ENCODE measurements at places on chromosomes 2 and 18.

DNA sequence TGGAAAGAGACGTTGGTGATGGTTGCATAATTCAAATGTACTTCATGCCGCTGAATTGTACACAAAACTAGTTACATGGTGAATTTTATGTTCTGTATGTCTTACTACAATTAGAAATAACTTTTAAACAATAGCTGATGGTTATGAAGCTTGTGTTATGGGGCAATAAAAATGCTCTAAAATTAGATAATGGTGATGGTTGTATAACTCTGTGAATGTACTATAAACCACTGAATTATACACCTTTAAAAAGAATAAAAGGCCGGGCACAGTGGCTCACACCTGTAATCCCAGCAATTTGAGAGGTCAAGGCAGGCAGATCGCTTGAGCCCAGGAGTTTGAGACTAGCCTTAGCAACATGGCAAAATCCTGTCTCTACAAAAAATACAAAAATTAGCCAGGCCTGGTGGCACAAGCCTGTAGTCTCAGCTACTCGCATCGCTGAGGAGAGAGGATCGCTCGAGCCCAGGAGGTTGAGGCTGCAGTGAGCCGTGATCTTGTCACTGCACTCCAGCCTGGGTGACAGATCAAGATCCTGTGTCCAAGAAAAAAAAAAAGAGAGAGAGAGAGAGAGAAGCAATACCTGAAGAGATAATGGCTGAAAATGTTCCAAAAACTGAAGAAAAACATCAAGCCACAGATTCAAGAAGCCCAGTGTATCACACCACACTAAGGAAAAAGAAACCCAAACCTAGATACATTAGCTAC lies 6.3 kb downstream of the RNU4ATAC start:
- no peak for DNase-seq

- no peak for DNase-seq
These were observed 2.4 kb downstream of the TEKT4 start for GRCh38 chr2:94873362-94874276.

DNA sequence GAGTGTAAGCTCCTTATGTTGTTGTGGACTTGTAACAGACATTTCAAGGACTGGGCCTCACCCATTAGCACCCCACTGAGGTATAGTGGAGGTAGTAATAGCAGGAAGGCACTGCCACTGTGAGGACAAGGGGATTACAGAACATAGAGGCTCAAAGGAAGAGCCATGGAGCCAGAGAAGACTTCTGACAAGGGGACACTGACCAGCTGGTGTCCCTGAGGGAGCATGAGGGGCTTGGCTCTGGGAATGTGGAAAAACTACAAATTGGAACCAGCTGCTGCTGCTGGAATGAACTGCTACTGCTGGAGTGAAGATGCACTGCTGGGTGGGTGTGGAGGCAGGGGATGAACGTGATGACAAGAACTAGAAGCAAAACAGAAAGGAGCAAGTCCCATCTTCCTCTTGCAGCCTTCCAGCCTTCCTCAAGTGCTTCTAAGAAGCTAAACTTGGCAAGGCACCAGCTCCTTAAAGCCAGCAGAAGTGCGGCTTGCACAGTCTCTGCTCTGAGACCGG lies 167.3 kb upstream of the NOSTRIN start:
- no peak for DNase-seq

- peak; percentile 24 for DNase-seq
These were observed 435 bp downstream of the ADCY3 start for GRCh38 chr2:24919506-24920097.

DNA sequence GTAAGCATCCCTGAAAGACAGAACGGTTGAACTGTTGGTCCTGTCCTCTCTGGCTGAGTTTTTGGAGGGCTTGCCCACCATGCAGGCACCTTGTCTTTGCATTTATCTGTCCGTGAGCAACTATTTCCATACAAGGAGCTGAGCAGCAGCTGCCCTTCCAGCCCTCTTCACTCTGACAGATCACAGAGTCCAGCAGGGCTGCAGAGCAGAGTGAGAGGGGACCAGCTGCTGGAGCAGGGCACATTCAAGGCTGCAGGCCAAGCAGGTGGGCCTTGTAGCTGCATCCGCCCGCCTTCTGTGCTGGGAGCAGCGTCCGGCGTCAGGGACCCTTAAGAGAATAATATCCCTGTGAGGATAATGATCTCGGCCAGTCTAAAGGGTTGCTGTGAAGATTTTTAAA lies 9.5 kb downstream of the SMYD1 start:
- DNase-seq: no peak

GRCh38 chr18:43396266-43396665 lies 119.0 kb upstream of the SYT4 start:
- no peak for DNase-seq

DNA sequence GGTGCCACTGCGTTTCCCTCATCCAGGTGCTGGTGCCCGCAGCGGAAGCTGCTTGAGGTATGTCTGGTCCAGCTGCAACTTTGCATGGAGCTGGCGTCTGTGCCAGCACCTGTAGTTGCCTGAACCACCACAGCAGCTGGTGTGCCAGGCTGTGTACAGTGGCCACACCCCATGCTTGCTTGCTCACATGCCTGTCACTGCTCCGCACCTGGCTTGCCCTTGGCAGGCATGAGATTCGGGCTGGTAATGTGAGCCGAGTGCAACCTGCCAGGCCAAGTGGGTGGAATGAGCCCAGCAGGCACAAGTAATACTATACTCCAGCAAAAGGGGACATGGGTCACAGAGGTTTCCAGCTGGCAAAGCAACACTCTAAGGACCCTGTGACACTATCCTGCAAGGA lies 1123.3 kb upstream of the ACVR2A start:
- DNase-seq: no peak

- no peak for DNase-seq
These were observed 11.0 kb downstream of the SLC4A3 start for GRCh38 chr2:219638217-219638947.

DNA sequence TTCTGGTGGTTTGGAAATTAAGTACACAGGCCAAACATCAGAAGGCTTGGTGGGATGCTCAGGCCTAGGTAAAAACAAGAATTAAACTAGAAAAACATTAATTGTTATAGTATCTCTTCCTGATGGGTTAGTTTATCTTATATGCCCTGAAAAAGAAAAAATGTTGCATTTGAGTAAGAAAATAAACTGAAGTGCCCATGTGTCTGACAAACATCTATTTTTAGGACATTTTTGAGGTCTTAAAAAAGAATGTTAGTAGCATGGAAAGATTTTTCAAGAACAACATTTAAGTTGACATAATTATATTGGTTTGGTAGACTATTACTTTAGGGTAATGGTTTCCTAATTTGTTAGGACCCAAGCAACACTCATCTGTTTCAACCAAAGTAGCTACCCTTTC lies 140.1 kb upstream of the RND3 start:
- no peak for DNase-seq

GRCh38 chr2:69123182-69123581 lies 110.2 kb downstream of the ANTXR1 start:
- DNase-seq: no peak

DNA sequence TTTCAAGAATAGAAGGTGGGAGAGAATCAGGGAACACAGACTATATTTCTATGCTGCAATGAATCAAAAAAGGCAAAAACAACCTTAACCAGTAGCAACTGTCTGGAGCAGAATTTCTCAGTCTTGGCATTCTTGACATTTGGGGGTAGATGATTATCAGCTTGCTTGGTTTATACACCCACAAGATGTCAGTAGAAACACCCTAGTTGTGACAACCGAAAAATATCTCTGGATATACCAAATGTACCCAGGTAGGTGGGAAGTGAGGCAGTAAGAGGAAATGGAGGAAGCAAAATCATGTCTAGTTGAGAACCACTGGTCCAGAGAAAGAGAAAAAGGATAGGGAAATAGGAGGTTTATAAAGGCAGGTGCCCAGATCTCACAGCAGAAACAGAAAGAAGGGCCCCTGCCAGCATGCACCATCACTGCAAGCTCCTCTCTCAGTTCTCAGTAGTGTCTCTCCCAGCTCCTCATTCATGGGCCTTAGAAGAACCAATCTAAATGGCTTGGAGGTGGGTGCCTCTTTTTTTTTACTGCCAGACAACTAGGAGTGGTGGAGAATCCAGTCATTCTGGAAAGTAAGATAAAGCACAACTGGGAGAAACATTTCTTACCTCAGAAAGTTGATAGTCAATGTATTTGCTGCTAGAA lies 50.4 kb downstream of the MBD2 start:
- DNase-seq: peak; percentile 50

DNA sequence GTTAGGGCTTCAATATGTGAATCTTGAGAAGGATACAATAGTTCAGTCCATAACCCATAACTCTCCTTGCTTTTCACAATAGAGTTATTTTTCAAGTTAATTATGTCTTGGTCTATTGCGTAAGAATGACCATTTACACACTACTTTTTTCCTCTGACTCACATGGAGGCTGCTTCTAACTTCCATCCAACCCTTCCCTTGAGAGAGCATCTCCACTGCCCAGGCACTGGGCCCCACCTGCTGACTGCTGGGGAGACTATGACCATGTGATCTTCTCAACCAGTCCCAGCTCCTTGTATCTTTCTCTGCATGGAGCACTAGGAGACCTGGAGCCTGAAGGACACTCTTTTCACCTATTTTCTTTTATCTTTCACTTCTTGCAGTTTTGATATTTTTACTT lies 251.5 kb downstream of the GPD2 start:
- no peak for DNase-seq

DNA sequence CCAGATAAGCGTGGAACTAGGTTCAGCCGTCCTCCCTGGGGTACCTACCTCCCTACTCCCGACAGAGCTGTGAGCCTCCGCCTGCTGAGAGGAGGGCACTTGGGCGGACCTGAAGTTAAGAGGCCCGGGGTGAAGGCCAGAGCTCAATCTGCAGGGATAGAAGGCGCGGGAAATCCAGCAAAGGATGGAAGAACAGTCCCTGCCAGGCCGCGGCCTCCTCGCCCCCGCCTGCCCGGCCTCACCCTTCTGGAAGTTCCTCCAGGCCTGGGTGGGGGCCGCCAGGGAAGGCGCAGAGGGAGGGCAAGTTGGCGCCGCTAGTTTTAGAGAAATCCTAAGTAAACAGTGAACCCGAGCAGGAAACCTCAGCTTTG lies 13.0 kb downstream of the EN1 start:
- DNase-seq: no peak

GRCh38 chr2:62724886-62725711 lies 19.6 kb downstream of the EHBP1 start:
- DNase-seq: peak; percentile 32

GRCh38 chr2:23524261-23524706 lies 139.3 kb downstream of the KLHL29 start:
- no peak for DNase-seq

DNA sequence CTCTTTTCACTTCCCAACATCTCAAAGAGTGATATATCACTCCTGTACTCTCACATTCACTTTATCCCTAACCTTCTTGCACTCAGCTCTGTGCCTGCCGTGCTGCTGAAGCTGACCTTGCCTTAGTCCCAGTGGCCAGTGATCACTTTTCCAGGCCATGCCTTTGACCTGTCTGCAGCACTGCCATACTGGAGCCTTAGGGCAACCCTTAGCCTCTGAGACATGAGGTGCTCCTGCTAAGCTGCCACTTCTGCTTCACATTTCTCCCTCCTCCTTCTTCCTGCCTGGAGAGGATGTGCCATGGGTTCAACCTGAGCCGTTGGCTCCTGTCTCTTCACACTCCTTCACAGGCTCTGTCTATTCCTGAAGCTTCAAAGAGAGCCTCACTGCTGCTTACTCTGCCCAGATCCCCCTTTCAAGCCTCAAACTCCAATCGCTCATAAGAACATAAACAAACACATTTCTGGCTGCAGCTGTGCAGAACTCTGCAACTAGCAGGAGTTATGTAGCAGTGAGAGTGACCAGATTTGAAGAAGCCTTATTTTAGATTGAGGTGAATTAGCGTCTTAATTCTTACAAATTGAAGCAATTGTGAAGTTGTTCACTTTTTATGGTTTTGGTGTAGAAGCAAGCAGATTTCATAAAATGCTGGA lies 716.2 kb upstream of the FANCL start:
- no peak for DNase-seq

GRCh38 chr2:234292205-234292961 lies 204.5 kb downstream of the ARL4C start:
- DNase-seq: peak; percentile 95

DNA sequence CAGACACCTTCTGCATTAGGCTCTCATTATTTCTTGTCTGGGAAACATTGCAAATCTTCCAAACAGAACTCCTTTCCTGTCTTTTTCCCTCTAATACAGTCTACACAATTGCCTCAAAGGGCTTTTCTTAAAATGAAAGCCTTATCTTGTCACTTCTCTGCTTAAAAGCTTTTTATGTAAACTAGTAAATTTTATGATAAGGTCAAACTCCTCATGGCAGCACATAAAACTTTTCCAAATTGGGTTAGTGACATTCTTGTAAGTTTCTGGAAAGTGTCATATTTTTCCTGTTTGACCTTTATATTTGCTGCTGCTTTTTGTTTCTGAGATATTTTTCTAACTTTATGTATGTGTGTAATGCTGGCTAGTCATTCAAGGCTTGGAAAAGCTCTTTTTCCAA lies 261.4 kb upstream of the KLHL14 start:
- DNase-seq: no peak

DNA sequence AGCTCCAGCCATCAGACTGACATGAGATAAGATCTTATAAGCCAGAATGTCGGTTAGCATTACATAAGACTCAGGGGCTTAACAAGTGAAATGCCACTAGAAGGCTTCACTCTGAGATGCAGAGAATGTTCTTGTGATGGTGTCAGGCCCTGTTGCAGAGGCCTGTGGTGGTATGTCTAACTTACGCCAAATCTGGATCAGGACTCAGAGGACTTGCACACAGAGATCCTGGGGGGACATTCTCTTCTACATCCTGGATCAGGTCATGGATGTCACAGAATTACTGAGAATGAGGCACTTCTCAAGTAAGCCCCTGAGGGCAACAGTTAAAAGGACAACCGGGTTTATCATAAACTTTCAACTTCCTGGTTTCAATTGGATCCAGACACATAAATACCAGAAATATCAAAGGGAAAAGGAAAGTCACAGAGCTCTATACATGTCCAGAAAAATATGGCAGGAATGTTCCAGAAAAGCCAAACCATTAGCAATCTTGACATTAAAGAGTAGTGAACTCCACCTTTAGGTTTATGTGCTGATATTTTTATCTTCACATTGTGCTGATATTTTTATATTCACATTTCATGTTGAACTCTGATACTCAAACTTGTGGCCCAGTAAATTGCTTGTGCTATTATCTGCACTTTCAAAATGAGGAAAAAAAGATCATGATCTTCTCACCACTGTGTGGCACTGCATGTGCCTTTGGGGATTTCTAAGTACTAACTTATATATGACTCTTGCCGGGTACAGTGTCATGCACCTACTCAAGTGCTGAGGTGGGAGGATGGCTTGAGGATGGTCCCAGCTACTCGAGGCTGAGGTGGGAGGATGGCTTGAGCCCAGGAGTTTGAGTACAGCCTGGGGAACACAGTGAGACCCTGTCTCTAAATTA lies 137.5 kb upstream of the RNF152 start:
- DNase-seq: no peak

DNA sequence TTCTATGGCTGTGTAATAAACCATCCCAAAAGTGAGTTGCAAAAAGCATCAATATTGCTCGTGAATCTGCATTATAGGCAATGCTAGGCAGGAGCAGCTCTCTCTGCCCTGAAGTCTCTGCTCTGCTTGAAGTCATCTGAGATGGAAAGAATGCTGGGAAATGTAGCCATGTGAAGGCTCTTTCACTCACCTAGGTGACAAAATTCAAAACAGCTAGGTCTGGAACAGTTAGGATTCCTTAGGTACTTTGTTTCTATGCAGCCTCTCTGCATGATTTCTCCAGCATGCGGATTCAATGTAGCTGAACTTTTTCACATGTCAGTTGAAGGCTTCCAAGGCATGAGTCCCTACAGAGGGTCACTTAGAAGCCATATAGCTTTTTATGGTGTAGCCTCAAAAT lies 1383.7 kb downstream of the LRP1B start:
- no peak for DNase-seq

GRCh38 chr2:72108121-72108520 lies 39.5 kb downstream of the CYP26B1 start:
- no peak for DNase-seq

Measured in activated CD4-positive, alpha-beta T cell treated with anti-CD3 and anti-CD28 coated beads, Interleukin-10, Interleukin-2, amounts not matched to agents 100 ng/mL and 50 ng/mL, durations not matched to agents 16 hours and 8 hours (primary cell).